ENCODE measurements at places on chromosomes 3 and 15.

DNA sequence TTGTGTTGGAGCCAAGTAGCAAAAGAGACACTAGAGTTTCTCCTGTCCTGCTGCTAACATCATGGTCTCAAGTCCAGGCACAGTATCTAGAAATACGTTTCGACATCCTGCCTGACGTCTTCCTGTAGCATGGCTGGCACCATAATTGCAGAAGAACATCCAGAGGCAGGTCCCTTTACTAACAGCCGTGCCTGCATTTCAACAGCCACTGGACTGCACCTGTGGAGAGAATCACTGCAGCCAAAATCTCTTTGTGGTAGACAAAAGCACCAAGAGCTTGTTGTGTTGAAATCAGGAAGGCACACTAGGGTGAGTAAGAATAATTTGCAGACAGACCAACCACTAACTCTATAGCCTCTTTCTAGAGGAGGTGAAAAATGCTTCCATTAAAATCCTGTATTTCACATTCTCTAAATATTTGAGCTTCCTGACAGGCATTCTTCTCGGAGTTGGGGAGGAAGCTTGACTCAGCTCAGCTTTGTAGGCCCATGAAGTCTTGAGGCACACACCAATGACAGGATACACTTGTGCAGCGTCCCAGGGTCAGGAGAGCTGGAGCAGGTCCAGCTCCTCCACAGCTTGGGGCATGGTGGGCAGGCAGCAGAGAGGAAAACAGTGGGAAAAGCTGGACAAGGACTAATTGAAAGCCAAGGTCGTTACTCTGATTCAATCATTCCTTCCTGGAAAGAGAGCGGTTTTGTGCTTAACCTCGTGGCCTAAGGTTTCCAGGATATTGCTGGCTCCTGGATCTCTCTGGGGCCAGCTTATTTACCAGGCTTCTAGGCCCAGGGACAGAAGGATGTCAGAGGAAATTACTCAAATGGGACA, 244.9 kb downstream of the FAM43A start:
- no peak for DNase-seq

GRCh38 chr3:11507719-11508118, 136.0 kb downstream of the VGLL4 start:
- no peak for DNase-seq

DNA sequence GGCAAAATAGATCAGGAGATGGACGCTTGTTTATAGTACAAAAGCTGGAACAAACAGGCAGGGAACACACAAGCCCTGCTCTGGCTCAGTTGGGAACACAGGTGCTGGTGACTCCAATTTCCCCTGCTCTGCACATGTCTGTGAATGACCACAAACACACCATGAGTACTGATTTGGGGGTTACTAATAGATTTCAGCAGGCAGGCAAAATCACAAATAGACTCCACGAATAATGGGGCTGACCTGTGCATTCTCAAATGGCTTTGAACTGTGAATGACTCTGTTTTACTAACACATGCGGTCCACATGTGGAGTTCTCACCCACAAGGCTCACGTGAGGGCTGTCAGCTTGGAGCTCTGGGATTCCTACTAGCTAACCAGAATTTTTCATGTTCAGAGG, 3.9 kb downstream of the RTP3 start:
- DNase-seq = no peak

DNA sequence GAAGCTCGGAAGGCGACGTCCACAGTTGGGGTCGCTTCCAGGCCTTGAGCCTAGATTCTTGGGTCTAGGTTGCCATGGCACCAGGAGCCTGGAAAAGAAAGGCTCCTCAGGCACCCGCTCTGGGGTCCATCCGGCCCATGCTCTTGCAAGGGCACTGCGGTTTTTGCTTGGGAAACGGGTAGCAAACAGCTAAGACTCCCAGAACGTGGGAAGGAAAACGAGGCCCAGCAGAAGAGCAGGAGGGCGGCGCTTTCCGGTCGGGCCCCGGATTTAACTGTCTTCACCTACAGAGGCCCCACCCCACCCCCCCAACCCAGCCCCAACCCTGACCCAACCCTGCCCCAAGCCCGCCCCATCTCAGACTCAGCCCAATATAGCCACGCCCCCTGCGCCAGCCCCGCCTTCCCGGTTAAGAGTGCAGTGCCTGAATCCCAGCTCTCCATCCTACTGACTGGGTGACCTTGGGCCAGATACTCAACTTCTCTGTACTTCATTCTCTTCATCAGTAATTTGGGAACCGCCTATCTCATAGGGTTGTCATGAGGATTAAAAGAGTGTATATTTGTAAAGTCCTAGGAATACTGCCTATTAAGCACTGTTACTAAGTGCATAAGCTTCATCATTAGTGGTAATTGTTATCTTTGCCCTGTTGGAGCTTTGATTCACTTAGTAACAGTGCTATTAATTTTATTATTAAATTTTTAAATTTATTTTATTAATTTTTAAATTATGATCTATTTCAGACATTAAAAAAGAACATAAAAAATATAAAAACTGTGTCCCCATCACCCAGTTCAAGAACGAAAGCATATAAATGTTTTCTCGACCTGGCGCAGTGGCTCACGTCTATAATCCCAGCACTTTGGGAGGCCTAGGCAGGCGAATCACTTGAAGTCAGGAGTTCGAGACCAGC, 28.4 kb upstream of the SMAD6 start:
- peak; percentile 78 for DNase-seq

DNA sequence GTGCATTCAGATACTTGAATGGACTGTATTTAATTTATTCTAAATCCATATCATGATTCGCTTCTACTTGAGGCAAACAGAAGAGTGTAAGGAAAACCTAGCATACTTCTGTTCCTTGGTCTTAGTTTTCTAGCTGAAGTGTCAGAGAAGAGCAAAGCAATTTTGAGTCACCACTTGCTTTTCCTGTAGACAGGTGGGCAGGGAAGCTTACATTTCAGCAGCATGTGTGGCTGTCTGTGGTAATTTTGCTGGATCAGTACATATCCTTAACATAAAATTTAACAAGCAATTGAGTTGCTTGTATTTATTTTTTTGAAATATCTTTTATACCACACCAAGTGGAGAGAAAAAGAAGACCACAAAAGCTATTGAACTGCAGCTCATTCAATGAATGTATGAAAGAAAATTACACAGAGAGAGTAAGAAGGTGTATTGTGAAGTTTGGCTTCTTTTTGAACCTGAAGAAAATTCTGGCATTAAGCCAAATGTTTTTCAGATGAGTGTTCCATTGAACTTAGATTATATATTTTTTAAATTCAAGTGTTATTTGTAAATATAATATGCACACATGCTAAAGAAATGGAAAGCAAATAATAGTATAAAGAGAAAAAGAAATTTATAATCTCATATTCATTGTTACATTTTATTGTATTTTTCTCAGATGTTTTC, 747.6 kb downstream of the NAALADL2 start:
- DNase-seq = no peak

DNA sequence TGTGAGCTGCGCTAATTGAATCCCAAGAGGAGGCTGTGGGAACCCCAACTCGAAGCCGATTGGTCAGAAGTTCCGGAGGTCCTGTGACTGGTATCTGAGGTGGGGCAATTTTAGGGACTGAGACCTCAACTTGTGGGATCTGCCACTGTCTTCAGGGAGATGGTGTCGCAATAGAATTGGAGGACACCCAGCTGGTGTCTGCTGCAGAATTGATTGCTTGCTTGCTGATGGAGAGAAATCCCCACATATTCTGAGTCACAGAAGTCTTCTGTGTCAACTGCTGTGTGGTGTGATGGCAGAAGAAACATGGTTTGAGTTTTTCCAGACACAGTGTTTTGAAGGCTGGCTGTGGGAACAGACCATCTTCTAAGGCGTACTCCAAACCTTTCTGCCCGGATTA, 99.7 kb upstream of the PLXNA1 start:
- DNase-seq = no peak

DNA sequence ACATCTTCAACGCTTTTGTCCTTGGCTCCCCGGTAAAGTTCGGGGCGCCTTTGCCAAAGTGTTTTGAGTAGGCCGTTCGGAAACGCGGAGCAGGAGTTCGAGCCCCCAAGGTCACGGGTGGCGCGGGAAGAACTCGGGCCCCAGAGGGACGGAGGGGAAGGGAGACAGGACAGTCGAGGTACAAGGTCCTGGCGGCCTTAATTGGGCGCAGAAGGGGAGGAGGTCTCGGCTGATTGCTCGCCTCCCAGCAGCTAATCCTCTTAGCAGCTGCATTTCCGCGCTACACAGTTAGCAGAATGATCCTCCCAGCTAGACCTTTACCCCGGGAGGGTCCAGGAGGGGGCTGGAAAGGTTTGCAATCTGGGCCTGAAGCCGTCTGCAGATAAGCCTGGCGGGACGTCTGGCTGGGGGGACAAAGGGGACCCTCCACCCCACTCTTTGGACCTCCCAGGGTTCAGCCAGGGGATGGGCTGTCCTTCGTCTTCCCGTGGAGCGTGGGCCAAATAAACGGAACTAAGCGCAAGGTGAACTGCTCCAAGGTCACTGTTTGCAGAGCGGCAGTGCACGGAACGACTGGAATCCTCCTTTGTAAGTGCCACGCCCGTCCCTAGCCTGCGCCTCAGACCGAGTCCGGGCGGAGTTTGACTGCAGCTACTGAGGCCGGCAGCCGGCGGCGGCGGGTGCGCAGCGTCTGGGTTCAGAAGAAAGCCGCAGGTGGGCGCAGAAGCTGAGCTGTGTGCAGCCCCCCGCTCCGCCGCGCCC, 7.2 kb downstream of the EOMES start:
- DNase-seq = no peak

- no peak for DNase-seq
Observed at GRCh38 chr15:72155003-72155621, 36.9 kb downstream of the SENP8 start.

DNA sequence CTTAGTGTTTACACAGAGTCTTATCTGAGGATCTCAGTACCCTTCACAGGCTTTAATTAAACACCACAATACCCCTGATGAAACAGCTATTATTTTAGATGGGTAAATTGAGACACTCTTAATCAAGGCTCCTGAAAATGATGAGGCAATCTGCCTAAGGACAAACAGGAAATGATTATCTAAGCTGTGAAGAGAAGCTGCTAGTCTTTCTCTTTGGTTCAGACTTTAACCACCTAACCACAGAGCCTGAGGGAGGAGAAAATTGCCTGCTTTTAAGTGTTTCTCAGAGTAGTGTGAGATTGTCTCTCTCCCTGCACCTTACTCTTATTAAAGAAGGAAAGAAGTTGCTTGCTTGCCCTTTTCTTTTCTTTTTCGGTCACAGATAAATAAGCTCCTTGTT, 364.3 kb upstream of the ADAMTS9 start:
- no peak for DNase-seq

DNA sequence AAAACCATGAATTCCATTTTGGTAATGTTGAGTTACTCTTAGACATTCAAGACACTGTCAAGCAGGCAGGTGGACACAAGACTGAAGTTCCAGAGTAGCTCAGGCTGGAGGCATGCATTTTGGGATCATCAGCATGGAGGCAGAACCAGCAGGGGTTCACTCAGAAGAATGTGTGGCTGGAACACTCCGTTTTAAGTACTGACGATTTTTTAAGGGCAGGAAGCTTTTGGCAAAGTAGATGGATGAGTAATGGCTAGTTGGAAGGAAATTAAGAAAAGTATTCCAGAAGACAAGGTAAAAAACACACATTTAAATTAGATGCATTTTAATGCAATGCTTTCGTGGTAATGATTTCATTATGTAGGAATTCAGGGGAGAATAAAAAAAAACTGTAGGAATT, 420.4 kb downstream of the ROBO2 start:
- no peak for DNase-seq

- DNase-seq = no peak
Observed at GRCh38 chr3:188868803-188869202, 303.0 kb upstream of the TPRG1 start.

GRCh38 chr15:41797201-41797944, 23.1 kb downstream of the MAPKBP1 start:
- no peak for DNase-seq

DNA sequence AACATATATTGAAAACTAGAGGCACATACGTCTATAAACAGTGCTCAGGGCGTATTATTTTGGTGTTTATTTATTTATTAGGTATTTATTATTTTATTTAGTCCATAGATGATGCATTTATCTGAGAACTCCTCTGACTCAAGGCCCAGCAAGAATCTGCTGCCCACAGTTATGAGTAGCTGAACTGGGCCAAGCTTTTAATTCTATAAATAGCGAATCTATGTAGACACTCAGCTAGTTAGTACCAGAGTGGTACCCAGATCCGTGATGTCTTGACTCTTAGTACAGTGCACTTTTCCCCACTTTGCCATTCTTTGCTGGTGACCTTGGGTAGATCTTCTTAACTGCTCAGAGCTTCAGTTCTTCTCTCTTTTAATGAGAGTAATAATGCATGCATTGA, 370.4 kb upstream of the TPRG1 start:
- no peak for DNase-seq

DNA sequence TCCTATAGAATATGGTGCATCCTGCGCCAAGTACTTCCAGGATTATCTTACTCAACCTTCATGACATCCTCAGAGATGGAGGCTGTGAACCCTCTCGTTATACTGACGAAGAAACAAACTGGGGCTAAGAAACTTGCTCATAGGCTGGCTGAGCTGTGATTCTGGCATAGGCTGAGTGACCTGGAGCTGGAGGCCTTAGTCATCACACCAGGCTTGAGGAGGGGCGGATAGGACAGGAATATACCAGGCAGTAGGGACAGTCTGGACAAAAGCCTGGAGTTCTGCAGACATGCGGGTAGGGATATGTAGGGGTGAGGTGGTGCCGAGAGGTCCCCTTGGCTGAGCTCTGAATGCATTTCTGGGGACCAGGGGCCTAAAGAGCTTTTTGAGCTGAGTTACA, 18.1 kb downstream of the HEMK1 start:
- no peak for DNase-seq

DNA sequence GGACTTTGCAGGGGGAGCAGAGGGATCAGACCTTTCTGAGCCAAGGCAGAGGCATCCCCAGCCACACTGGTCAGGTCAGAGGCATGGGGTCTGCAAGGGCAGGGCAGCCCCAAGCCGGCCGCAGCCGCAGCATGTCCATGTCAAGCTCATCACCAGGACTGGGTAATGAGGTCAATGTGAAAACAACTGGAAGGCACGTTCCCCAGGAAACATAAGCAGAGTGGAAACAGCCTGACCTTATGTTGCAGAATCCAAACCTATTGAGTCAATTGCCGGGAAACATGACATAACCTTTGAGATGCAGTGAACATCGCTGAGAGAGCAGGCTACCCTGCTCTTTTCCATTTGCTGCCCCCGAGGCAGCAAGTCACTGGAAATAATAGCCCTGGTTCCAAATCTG, 315.1 kb upstream of the IGF1R start:
- no peak for DNase-seq

GRCh38 chr3:12972781-12973702, 100.2 kb downstream of the IQSEC1 start:
- DNase-seq = no peak

GRCh38 chr3:134373271-134374104, 759 bp downstream of the AMOTL2 start:
- no peak for DNase-seq

DNA sequence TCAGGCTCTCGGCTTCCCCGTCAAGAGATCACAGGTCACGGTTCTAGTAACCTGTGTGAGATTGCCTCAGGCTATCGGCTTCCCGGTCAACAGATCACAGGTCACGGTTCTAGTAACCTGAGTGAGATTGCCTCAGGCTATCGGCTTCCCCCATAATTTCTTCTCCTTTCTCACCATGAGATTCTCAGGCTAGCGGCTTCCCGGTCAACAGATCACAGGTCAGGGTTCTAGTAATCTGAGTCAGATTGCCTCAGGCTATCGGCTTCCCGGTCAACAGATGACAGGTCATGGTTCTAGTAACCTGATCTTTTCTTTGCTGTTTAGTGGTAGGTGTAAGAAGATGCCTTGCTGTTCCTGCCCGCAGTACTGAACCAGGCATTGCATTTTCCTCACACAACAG, 418.2 kb upstream of the ZNF717 start:
- no peak for DNase-seq

All from hematopoietic multipotent progenitor cell treated with erythropoietin and hydrocortisone succinate and interleukin-3 and kit ligand, for 8 days (in vitro differentiated cells).